Naive thymus-derived CD4-positive, alpha-beta T cell (primary cell): ENCODE measurements at places on chromosomes 6 and 20. TPM values are rescaled to one million over a fixed set of nuclear protein-coding genes. Genes with fewer than 3 reads are reported as not detected.

DNA sequence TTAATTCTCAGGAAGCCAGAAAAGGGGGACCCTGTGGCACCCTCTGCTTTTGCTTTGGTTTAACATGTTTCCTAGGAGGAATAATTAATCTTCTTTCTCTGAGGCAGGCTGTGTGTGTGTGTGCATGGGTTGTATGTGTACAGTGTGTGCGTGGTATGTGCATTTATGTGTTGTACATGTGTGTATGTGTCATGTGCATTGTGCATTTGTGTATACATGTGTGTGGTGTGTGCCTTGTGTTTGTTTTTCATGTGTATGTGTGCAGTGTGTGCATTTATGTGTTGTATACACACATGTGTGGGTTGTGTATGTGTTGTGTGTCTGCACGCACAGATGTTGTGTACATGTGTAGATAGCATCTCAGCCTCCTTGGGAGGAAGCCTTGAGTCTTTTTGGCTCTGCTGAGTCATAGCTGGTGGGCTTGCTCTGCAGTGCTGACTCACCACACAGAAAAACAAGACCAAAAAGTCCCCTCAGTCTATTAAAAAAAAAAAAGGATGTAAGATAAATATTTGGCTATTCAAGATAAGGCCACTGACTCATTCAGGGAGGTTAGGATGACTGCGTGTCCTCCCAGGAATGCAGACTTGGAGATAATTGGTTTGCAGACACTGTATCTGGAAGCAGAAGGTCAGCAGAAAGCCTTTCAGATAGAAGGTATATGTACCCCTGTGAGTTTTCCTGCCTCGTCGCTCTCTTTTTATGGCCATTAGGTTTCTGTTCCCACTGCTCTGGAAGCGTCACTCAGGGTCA lies 58.6 kb downstream of the SYNJ2 start:
- H3K36me3 ChIP-seq, result peaks cover 4% of the 10 kb centered on the region
- no peaks in the 10 kb centered on the region for H3K27me3 ChIP-seq
- no peaks in the 10 kb centered on the region for H3K4me1 ChIP-seq
- no peak for DNase-seq
- no peak overlapping the region for H3K27ac ChIP-seq
- no peak overlapping the region for H3K4me3 ChIP-seq

ZFAND3 gene
- total RNA-seq, result 39.9 and 42.5 TPM in 2 replicates

- H3K27me3 ChIP-seq, result no peaks in the 10 kb centered on the region
- H3K4me1 ChIP-seq, result no peaks in the 10 kb centered on the region
- no peak overlapping the region for H3K27ac ChIP-seq
- H3K36me3 ChIP-seq, result no peaks in the 10 kb centered on the region
- no peak overlapping the region for H3K4me3 ChIP-seq
- DNase-seq, result no peak
Measured at GRCh38 chr6:1287103-1287591, 24.8 kb upstream of the FOXQ1 start.

DNA sequence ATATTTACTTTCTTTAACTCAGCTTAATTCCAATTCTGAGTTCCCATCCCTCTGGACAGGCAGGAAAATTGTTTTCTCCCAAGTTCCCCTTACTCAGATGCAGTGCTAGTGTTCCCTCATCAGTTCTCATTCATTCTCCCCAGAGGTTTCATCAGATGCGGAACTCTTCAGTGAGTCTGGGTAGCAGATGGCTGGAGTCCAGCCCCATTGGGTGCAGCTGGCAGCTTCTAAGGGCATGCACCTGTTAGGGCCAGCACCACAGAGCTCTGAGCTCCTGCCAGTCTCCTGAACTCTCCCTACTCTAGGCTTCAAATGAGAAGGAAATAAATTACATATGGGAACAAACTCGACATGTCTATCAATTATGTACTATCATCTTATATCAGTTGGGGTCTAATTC lies 76.6 kb downstream of the SOD2 start:
- H3K4me3 ChIP-seq, result no peak overlapping the region
- H3K27ac ChIP-seq, result no peak overlapping the region
- DNase-seq, result no peak
- H3K36me3 ChIP-seq, result no peaks in the 10 kb centered on the region
- no peaks in the 10 kb centered on the region for H3K27me3 ChIP-seq

- no peaks in the 10 kb centered on the region for H3K27me3 ChIP-seq
- no peaks in the 10 kb centered on the region for H3K36me3 ChIP-seq
Measured at GRCh38 chr6:84696166-84696565, 68.2 kb downstream of the TBX18 start.

DNA sequence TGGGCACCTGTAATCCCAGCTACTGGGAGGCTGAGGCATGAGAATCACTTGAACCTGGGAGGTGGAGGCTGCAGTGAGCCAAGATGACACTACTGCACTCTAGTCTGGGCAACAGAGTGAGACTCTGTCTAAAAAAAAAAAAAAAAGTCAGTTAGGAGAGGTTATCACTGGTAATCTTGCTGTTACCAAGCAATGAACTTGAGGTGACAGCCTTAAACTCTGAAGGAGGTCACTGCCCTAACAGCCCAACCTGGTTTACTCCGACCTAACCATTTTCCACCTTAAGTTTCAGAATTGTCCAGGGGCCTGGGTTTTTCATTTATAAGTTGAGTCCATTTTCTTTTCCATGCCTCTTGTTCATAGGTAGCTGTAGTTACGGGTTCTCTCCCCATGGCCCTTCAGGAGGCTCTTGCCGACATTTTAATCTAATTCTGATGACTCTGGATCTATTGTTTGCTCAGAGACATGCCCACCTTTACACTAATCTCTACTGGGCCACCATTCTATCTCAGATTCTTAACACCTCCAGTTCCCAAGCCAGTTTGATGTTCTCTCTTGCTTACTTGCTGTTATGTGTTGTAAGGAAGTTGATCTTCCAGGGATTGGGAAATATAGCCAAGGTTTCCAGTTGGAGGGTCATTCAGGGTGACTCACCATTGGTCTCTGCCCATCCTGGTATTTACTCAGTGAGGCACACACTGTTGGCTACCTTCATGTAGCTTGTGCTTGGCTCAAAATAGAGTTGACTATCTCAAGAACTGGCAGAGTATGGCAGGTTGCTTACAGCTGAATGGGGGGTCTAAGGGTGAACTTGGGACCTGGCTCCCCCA lies 29.1 kb downstream of the SHLD1 start:
- H3K27me3 ChIP-seq, result no peaks in the 10 kb centered on the region
- DNase-seq, result no peak
- H3K4me1 ChIP-seq, result no peaks in the 10 kb centered on the region
- no peak overlapping the region for H3K4me3 ChIP-seq
- no peak overlapping the region for H3K27ac ChIP-seq
- H3K36me3 ChIP-seq, result no peaks in the 10 kb centered on the region

KCNB1 gene
- total RNA-seq, result 0.15 and 0.58 TPM in 2 replicates

DNA sequence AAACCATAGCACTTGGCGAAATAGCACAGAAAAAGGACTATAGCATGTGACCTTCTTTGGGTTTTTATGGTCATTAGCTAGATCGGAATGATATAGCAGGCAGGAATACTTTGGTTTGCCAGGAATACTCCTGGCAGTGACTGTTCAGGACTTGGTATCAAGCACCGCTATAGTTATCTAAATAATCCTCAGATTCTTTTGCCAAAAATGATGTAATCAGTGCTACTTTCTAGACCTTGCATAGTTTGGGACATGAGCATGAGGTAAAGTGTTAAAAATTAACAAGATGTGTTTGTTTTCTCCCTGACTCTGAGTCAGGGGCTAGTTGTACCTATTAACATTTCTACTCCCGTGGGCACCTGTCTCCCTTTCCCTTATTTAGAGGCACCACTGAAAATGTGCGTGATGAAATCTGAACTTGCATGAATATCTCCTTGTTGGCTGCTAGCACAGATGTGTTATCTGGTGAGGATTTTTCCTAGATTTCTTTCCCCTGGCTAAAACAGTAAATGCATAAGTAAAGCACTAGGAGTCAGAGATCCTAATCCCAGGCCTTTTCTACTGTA lies 511.0 kb downstream of the CDKAL1 start:
- H3K4me3 ChIP-seq, result no peak overlapping the region
- H3K36me3 ChIP-seq, result no peaks in the 10 kb centered on the region
- no peaks in the 10 kb centered on the region for H3K4me1 ChIP-seq
